ELR (cell line): ENCODE measurements at places on chromosomes 1 and 21.

DNA sequence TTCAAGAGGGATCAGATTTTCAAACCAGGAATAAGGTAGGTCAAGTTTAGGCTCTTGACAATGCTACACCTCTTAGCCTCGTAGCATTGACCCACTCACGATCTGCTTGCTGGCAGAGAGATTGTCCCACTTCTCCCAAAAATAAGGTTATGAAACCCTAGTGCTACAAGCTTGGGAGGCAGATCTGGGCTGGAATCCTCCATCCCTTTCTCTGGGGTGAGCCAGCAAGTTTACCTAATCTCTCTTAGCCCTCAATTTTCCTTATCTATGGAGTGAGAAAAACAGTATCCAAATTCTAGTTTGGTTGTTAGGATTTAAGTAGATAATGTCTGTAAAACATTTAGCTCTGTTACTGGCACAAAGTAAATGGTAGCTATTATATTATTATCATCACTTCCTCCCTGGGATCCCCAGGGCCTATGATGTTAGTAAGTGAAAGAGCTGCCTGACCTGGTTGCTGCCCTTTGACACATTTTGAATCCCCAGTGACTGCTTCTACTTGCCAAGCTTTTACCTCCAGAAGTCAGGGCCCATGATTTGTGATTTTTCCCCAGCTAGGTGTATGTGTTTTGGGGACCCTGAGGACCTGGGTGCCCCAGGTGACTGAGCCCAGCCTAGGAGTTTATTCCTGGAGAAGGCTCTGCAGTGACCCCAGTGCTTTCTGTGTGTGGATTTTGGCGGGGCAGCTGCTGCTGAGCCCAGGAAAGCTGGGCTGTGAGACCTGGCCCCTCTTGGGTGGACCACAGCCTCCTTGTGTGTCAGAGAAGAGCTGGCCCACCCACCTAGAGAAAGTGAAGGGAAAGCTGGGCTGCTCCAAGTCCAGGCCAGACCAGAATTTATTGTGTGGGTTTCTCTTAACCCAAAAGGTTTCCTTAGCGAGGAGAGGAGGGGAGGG lies 48.2 kb upstream of the VANGL1 start:
- no peak for DNase-seq

GRCh38 chr1:15742339-15742801 lies at the start of gene TMEM82:
TMEM82 (plus strand) TSS chr1:15742499; CDS start chr1:15742560, 61 bp downstream.
- no peak for DNase-seq

GRCh38 chr1:196372896-196373536 lies 235.2 kb downstream of the KCNT2 start:
- peak; percentile 66 for DNase-seq

- peak; percentile 33 for DNase-seq
Observed at GRCh38 chr1:90488451-90488850, 228.7 kb downstream of the BARHL2 start.

DNA sequence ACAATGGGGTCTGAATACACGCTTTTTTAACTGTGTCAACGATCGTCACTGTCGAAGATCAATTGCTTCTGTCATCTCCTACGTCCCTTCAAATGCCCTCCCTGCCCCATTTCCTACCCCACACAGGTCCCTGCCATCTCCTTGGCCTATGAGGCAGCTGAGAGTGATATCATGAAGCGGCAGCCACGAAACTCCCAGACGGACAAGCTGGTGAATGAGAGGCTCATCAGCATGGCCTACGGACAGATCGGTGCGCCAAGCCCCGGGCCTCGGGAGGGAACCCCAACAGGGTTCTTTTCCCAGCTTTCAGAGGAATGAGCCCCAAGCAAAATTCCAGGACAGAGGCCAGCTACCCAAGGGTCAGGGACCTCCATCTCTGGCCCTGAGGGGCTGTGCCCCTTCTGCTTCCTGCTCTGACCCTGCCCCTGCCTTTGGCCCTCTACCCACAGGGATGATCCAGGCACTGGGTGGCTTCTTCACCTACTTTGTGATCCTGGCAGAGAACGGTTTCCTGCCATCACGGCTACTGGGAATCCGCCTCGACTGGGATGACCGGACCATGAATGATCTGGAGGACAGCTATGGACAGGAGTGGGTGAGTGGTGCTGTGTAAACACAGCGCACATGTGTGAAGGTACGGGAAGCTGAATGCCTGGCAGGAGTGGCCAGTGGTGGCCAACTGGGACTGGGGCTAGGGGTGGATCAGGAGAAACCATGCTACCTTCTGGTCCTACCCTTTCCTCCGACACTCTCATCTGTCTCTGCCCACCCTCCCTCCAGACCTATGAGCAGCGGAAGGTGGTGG lies 15.1 kb upstream of the ATP1A4 start:
- no peak for DNase-seq

- no peak for DNase-seq
Observed at GRCh38 chr1:205678286-205679111, 1.8 kb downstream of the SLC45A3 start.

DNA sequence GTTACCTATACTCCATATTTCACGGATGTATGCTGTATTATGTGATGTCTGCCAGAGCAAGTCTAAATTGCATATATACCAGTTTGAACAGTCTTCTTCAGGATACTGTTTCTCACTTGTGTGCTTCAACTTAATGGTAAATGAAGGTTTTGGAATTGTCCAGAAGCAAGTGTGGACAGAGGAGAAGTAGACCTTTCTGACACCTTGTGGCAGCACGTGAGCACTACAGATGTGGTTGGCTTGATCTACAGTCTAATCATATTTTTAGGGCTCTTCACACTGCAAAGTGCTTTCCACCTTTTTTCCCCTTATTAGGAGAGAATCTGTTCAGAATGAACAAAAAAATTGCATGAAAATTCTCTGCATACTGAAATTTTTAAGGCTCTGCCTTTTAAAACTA lies 10.9 kb downstream of the MORC3 start:
- DNase-seq, result peak; percentile 70

GRCh38 chr1:12769976-12770505 lies 3.5 kb upstream of the PRAMEF12 start:
- no peak for DNase-seq

- peak; percentile 77 for DNase-seq
Observed at GRCh38 chr1:20633190-20634064, at the start of gene PINK1. PINK1 (plus strand) TSS chr1:20633458; CDS start chr1:20633549, 91 bp downstream.

DNA sequence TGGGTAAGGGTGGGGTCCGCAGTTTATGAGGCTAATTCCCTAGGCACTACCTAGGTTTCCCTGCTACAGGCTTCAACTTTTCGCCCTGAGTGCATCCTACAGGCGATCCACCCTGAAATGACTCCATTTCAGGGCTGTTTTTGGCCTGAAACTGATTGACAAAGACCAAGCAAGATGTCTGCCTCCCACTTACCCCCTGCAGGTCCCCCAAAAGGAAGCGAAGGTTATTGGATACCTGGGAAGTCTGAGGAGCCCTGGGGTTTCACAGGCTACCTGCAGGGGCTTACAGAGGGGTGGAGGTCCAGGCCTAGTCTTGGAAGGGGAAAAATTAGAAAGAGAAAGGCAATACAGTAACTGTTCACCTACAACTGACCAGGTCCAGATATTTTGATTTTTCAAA lies 3.3 kb upstream of the TBX15 start:
- DNase-seq, result no peak

GRCh38 chr1:176785791-176786190 lies 322.8 kb downstream of the PAPPA2 start:
- DNase-seq, result peak; percentile 2

DNA sequence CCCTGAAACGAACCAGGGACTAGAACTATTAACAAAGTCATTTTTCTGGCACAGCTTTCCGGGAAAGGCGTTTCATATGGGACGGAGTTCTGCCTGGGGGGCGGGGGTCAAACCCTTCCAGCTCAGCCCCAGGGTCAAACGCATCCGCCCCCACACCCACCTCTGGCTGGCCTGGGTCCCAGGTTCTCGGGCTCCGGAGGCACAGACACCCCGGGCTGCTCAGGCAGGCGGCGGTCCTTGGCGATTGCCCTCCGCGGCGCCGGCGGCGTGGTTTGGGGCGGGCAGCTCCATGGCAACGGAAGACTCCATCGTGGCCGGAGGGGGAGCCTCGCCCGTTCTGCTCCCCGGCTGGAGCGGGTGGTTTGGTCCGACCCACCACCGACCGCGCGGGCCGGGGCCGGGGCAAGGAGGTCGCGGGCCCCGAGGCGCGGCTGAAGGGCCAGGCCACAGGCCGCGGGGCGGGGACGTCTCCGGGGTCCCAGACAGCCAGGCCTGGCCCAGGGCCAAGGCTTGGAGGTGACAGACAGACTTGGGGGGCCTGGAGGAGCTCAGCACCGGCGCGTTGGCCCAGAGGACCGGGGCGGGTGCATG lies at the start of gene CFAP74:
Gene CFAP74, minus strand, starts transcription at position 246 of the 591 bp plus-strand sequence. CDS start 12,830 bp downstream, outside the sequence.
- peak; percentile 38 for DNase-seq

DNA sequence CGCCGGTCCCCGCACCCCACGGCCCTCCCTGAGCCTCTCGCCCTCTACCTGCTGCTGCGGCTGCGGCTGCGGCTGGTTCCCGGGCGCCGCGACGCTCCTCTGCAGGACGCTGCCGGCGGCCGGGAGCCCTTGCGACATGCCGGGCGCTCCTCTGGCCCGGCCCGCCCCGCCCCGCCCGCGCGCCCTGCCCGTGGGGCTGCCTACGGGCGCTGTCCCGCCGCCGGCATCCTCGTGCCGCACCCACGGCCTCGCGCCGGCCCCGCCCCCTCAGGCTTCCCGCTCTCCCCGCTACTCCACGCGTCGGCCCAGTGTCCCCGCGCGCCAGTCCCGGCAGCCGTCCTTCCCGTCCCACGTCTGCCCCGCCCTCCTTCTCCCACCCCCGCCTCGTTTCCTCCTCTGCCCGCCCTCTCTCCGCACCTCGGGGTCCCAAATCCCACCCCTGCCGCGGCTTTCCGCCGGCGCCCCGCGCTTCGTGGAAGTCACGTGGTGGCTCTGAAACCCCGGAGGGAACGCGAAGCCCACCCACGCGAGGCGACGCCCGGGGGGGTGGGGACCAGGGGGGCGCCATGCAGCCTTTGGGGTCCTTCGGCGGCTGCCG lies at the start of gene BATF3:
Gene BATF3, minus strand, starts transcription at position 216 of the 598 bp plus-strand sequence. Its CDS starts 78 bp downstream, at position 138.
- peak; percentile 58 for DNase-seq

DNA sequence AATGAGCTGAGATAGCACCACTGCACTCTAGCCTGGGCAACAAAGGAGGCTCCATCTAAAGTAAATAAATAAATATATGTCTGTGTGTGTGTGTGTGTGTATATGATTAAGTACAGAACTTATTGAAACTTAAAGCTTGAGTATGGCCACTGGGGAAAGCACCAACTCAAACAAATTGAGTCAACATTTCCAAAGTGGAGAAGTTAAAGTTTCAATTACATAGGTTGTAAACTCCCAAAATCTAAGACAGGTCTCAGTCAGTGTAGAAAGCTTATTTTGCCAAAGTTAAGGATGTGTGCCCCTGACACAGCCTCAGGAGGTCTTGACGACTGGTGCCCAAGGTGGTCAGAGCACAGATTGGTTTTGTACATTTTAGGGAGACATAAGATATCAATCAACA lies 458.9 kb upstream of the RGS18 start:
- no peak for DNase-seq

GRCh38 chr1:230220478-230220877 lies 153.4 kb downstream of the GALNT2 start:
- no peak for DNase-seq

DNA sequence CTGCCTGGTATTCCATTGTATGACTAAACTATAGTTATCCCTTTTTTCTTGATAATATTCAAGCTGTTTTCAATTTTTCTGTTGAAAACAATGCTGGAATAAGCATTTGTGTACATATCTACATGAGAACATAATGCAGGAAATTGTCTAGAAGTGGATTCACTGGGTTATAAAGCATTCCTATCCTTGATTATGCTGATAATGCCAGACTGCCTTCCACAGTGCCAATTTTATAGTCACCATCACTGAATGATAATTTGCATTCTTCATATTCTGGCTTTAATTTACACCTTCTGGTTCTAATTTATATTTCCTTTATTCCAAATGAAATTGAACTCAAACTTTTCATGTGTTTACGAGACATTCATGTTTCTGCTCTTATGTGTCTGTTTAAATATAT lies 651.0 kb upstream of the PLXNA2 start:
- no peak for DNase-seq

GRCh38 chr1:66413838-66414175 lies 120.1 kb upstream of the SGIP1 start:
- DNase-seq, result no peak

GRCh38 chr1:239337799-239338430 lies 48.5 kb upstream of the CHRM3 start:
- DNase-seq, result no peak

DNA sequence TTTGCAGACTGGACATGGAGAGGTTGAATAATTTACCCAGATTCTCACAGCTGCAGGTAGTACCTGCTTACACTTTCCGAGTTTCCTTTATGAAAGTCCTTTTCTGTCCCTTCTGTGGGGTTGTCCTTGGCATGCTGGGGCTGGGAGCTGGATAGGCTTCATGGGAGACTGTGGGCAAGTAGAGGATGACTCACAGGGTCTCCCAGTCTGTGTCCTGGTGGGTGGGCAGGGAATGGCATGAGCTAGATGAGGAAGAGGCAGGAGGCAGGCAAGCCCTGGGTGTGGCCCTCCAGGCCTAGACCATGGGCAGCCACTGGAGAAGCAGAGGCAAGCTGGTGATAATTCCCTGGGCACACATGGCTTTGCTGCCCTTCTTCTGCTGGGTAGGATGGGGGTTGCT lies 80.6 kb downstream of the NAV1 start:
- peak; percentile 37 for DNase-seq

GRCh38 chr1:116993286-116993685 lies 8.3 kb upstream of the CD101 start:
- no peak for DNase-seq

DNA sequence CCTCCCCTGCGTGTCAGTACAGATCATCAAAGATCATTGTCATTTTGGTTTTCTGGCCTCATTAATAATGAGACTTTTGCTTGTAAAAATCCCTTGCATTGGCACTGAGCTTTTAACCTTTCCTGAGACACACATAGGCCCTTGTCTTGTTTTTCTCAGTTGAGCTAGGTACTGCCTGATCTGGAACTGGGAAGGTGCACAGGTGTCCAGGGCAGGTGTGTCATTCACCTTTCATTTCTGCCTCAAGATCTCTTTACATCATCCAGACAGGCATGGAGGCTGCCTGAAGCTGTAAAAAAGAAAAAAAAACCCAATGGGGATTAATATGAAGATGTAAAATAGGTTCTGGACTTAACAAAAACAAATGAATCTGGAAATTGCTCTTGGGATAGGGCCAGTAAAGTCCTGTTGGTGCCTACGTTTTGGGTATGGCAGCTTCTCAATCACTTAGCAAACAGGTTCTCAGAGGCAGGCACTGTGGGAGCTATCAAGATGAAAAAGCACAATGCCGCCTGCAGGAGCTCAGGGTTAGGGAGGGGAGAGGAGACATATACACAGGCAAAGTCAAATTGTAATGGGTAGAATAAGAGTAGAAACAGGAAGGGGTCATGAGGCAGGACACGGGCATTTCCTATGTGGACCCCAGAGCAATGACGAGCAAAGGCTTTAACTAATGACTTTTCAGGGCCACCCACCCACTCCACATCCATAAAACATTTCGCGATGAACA lies 1.0 kb upstream of the KCNC4 start:
- DNase-seq, result no peak

- no peak for DNase-seq
Observed at GRCh38 chr1:202569393-202570322, 140.6 kb downstream of the SYT2 start.

GRCh38 chr1:2408859-2409276 lies 3.5 kb downstream of the PEX10 start:
- DNase-seq, result no peak
